Activated CD8-positive, alpha-beta T cell treated with anti-CD3 and anti-CD28 coated beads, Interleukin-2, amount 10 ng/mL, durations not matched to agents 7 days and 5 days (primary cell): ENCODE measurements at places on chromosomes 1 and 21. TPM values are rescaled to one million over a fixed set of nuclear protein-coding genes. Genes with fewer than 3 reads are reported as not detected.

Gene CELA3A
- total RNA-seq = not detected

Gene OR2T29
- not detected for total RNA-seq

Gene MROH9
- total RNA-seq = not detected

Gene B3GALT5
- not detected for total RNA-seq

Gene EVA1C
- total RNA-seq = 3.0 TPM

Gene BSND
- not detected for total RNA-seq

Gene ITLN2
- not detected for total RNA-seq

Gene GRHL3
- not detected for total RNA-seq

GRCh38 chr1:210652329-210652954 lies 323.7 kb downstream of the HHAT start:
- DNase-seq = no peak

GRCh38 chr1:91404151-91405012 lies at the start of gene HFM1:
Gene HFM1 (minus strand): TSS chr1:91404837. CDS start chr1:91401082, 3,755 bp downstream.
- DNase-seq = peak; percentile 73

DNA sequence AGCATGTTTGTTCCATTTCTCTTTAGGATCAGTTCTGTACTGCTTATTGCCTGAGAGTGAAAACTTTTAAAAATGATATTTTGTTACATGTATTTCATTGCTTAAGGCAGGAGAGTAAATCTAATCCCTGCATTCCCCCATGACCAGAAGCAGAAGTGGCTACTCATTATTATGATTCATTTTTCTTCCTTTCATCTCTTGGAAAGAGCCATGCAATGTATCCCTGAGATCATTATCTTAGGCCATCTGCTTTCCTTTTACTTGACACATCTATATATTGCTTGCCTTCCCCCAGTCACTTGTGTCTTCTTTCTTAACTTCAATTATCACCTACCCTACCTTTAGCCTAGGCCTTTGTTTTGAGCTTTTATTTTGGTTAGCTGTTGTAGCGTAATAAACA lies 430.4 kb upstream of the CHRM3 start:
- DNase-seq = no peak

- DNase-seq = no peak
Measured at GRCh38 chr21:43333298-43334062, 93.5 kb downstream of the SIK1 start.

- DNase-seq = no peak
Measured at GRCh38 chr1:159854116-159854692, 8.3 kb downstream of the VSIG8 start.

- DNase-seq = no peak
Measured at GRCh38 chr1:86387916-86388627, 8.1 kb downstream of the ODF2L start.

GRCh38 chr1:47024141-47024801 lies 802 bp downstream of the CYP4X1 start:
- no peak for DNase-seq

GRCh38 chr1:202084791-202085681 lies 37.7 kb upstream of the GPR37L1 start:
- DNase-seq = no peak

DNA sequence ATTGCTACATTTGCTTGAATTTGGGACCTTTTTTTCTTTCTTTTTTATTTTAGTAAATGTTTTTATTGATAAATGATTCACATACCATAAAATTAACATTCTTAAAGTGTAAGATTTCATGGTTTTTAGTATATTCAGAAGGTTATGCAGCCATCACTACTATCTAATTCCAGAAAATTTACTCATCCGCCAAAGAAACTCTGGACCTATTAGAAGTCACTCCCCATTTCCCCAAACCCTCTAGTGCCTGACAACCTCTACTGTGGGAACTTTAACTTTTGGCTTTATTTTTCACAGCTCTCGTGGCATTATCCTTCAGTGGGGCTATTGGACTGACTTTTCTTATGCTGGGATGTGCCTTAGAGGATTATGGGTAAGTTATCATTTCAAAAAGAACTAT lies 4.5 kb downstream of the LEPR start:
- DNase-seq = no peak

GRCh38 chr1:9909234-9910046 lies 629 bp downstream of the CTNNBIP1 start:
- DNase-seq = peak; percentile 46

GRCh38 chr21:27275294-27275927 lies 308.5 kb upstream of the ADAMTS5 start:
- no peak for DNase-seq

- no peak for DNase-seq
Measured at GRCh38 chr1:199747984-199748383, 279.5 kb upstream of the NR5A2 start.

GRCh38 chr1:69710484-69711189 lies 142.9 kb downstream of the LRRC7 start:
- no peak for DNase-seq

DNA sequence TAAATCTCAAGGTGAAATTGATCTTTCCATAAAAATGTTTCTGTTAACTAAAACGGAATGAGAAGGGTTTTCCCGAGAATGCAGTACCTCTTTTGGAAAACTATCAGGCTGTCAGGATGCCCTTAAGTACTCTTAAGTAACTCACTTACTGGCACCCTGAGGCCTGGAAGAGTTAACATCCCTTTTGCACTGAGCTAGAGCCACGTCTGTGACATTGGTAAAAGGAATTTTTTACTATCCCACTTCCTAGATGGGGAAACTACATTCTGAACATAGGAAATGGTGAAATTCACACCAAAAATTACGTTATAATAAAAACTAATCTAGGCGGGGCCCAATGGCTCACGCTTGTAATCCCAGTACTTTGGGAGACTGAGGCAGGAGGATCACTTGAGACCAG lies 39.7 kb upstream of the MAP10 start:
- no peak for DNase-seq

DNA sequence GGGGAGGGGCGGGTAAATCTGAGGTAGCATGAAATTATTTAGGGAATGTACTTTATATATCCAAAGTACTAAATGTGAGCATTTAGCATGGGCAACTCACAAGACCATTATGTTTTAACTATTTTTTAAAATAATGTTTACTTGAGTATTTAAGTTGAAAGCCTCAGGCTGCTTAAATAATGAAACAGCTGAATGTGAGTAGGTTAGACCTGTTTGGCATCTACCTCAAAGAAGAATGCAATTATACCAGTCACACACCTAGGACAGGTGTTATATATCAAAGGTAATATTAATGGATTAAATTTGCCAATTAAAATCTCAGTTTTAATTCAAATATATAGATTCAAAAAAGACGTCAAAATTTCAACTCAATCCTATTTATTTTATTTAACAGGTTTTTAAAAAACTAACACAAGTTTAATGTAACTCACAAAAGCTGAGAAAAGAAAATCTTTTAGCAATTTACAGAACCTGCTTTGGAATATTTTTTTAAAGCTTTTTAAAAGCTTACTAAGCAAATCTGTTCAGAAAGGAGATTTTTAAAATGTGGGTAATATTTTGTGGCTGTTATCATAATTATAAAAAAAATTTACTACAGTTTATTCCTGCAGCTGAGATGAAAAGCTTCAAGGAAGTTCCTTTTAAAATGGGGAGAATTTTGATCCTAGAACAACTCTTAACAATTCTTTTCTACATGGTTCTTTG lies 104.6 kb upstream of the LBR start:
- no peak for DNase-seq

GRCh38 chr1:172727956-172728603 lies 69.2 kb downstream of the FASLG start:
- peak; percentile 68 for DNase-seq

DNA sequence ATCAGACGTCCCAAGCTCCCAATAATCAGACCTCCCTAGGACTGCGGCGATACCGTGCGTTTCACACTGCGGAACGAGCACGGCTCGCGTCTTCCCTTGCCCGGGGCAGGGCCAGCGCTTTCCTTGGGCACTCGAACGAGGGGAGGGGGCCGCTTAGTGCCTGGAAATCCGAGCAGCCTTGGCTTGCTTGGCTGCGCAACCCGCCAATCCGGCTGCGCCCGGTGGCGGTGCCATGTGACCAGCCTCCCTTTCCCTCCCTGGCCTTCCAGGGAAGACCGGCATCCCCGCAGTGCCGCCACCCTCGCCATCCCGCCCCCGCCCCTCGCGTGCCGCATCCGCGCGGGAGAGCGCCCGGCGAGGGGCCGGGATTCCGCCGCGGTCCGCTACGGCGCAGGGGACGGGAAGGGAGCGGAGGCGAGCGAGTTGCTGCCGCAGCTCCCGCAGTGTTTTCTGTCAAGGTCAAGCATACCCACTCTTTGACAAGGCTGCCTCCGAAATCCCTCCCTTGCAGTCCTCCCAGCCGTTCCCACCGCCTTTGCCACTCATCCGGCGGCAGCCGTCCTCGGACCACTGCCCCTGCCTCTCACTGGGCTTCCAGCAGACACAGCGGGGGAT lies 8.3 kb upstream of the RNF19B start:
- no peak for DNase-seq

DNA sequence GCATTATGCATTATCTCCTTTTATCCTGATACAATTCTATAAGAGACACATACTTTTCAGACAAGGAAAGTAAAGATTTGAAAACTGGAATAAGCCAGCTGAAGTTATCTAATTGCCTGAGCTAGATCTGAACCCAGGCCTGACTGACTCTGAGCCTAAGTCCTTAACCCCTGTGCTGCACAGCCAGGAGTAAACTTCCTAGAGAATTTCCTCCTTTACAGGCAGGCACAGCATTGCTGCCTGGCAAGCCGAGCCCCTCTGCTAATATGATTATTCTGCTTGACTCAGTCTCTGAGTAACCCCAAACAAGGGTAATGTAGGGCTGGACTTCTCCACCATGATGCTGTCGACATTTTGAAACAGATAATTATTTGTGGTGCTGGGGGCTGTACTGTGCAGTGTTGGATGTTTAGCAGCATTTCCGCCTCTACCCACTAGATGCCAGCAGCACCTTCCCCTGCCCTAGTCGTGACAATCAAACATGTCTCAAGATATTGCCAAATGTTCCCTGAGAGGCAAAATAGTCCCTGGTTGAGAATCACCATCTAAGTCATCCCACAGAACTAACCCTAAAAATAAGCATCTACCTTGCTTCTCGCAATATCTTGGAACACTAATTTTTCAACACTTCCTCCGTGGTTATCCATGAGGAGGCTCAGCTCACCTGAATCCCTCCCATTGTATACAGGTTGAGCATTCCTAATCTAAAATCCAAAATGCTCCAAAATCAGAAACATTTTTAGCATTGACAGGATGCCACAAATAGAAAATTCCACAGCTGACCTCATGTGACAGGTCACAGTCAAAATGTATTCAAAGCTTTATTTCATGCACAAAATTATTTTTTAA lies 18.5 kb downstream of the CAMK1G start:
- peak; percentile 53 for DNase-seq

DNA sequence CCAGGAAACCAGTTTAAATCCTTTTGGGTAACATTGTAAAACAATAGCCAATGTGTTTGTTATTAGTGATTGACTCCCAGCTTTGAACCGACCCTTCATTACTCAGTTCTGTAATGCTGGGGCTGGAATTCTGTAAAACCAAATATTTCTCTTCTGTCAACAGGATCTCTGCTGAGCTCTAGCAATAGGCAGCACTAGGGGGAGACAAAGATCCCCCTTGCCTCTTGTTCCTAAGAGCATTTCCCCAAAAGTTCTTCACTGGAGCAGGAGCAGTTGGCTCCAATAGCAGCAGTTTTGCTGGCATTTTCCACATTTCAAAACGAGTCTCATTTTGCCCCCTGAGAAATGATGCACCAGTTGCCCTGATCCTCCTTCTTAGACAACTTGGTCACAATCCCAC lies 1671.1 kb downstream of the MRPL39 start:
- DNase-seq = no peak

DNA sequence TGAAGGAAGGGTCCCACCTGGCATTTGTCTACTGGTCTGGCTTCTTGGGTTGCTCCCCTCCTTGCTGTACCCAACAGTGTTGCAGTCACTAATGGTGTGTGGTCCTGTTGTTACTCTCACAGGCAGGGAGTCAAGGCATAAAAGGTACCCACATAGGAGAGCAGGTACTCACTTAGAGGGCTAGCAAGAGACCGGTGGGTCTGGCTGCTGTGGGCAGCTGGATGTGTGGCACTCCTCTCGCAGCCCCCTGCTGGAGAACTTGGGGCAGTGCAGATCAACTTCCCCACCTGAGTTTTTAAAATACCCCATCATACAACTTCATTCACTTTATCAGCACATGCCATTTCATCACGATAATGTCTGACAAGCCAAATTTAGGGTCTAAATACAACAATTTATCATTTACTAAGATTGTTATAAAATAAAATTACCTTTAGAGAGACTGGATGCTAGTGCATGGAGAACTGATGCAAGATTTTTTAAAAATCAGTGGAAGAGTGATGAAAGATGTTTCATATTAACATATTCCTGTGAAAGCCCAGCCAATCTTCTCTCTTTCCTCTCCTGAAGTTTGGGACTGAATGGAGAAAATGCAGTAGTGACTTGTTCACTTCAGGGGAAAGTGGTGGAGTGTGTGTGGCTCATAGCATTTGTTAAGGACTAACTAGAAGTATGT lies 42.8 kb downstream of the ACP6 start:
- peak; percentile 68 for DNase-seq

DNA sequence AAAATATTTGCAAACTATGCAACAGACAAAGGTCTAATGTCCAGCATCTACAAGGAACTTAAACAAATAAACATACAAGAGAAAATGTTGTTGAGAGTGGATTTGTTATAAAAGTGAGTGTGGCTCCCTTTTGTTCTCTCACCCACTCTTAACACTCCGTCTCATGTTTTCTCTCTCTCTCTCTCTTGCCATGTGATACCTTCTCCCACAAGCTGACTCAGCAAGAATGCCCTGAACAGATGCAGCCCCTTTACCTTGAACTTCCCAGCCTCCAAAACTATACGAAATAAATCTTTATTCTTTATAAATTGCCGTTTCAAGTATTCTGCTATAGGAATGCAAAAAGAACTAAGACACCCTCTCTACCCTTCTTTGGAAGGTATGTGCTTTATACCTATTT lies 234.1 kb downstream of the ADGRL2 start:
- no peak for DNase-seq

GRCh38 chr1:57307392-57308170 lies 116.3 kb downstream of the DAB1 start:
- peak; percentile 82 for DNase-seq

GRCh38 chr1:226686440-226687425 lies 52.3 kb downstream of the ITPKB start:
- no peak for DNase-seq

DNA sequence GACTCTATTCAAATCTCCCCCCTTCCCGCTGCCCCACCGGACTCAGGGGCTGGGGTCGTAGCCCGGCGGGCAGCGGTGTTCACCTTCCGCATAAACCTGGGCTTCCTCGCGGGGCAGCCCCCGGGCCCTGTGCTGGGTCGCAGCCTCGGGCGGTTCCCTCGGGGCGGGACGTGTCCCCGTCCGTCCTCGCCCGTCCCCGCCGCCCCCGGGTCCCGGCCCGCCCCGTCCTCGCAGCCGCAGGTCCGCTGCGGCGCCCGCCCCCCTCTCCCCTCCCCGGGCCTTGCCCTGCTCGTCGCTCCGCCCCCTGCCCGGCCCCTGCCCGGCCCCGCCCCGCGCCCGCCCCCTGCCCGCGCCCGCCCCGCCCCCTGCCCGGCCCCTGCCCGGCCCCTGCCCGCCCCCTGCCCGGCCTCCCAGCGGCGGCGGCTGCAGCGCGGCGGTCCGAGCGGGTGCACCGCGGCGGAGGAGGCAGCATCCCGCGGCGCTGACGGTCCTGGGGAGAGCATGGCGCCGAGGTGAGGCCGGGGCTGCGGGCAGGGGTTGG lies at the start of gene COL18A1:
COL18A1 (plus strand) TSS at position 436 of the 541 bp plus-strand sequence; CDS start at position 502, 66 bp downstream.
- DNase-seq = peak; percentile 24
